ENCODE measurements at places on chromosomes 1 and 21.

- no peak for DNase-seq
These were observed 2.3 kb downstream of the FUBP1 start for GRCh38 chr1:77976433-77977076.

- DNase-seq, result no peak
These were observed 15.4 kb upstream of the EPS15 start for GRCh38 chr1:51534447-51534846.

DNA sequence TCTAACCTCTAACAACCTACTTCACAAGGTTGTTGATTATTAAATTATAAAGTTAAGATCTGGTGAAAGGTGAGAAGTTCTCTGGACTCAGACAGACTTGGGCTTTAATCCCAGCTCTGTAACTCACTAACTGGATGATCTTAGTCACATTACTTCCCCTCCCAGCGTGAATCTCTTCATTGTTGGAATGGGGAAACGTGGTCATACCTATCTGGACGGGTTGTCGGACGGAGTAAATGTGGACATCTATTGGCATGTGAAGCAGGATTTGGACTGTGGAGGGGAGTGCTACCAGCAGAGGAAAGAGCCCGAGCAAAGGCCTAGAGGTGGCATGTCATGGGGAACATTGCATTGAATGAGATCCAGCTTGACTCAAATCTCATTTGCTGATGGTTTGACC, 45.1 kb upstream of the RPL11 start:
- no peak for DNase-seq

DNA sequence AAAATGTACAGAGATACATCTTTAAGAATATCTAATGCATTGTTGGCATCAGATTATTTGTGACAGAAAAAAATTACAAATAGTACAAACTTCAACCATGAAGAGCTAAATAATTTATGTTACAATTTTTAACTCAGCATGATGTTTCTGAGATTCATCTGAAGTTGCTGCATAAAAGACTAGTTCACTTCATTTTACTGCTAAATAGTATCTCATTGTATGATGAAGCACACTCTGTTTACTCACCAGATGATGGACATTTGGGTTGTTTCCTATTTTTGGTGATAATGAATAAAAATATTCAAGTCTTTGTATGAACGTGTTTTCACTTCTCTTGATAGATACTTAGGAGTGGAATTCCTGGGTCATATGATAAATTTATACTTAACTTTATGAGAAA, 20.6 kb downstream of the EGLN1 start:
- DNase-seq, result no peak

- no peak for DNase-seq
These were observed 204.7 kb downstream of the NFIA start for GRCh38 chr1:61287014-61287413.

GRCh38 chr21:27269644-27270043, 302.8 kb upstream of the ADAMTS5 start:
- no peak for DNase-seq

DNA sequence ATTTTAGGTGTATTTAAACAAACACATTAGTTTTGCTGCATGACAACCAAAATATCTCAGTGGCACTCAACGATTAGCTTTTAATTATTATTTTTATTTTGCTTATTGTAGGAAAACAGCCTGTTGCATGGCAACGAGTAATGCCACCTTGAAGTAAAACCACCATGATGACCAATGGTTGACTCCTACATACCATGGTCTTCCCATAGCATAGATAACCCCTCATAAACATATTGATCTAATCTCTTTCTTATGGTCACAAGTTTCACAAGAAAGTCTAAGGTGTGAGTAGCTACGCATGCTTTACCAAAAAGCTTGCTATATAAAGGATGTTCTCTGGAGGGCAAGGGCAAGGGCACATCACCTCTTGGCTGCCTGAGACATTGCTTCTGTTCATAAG, 61.5 kb upstream of the PTBP2 start:
- DNase-seq, result no peak

GRCh38 chr1:195851804-195852203, 756.4 kb downstream of the KCNT2 start:
- DNase-seq, result no peak

DNA sequence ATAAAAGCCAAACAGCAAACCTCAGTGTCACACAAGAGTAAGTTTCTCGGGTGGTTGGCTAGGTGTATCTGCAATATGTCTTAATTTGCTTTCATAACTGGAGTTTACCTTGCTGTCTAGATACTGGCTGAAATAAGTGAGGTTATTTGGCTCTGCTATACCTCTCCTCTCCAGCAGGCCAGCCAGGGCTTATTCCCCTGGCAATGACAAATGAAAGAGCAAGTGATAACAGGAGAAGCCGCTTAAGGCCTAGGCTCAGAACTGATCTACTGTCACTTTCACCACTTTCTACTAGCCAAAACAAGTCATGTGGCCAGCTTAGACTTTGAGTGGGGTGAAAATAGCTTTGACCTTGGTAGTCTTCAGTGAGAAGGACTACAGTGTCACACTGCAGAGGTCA, 4.8 kb upstream of the RPE65 start:
- no peak for DNase-seq

GRCh38 chr1:175471039-175471800, 272.2 kb downstream of the TNR start:
- no peak for DNase-seq

DNA sequence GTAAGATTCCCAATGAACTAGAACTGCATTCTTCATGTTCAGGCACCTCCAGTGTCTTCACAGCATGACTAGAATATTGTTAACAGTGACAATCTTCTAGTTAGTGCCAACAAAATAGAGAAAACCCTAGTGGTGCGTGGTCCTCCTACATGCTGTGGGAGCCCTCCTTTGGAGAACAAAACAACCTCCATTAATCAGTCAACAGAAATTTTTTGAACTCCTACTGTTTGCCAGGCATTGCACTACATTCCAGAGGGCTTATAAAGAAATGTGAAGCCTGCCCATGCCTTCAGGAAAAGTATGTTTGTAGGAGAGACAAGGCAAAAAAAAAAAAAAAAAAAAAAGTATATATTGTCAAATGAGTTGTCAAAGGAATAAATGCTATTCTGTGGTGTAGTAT, 252.7 kb downstream of the LRRC40 start:
- DNase-seq, result no peak

DNA sequence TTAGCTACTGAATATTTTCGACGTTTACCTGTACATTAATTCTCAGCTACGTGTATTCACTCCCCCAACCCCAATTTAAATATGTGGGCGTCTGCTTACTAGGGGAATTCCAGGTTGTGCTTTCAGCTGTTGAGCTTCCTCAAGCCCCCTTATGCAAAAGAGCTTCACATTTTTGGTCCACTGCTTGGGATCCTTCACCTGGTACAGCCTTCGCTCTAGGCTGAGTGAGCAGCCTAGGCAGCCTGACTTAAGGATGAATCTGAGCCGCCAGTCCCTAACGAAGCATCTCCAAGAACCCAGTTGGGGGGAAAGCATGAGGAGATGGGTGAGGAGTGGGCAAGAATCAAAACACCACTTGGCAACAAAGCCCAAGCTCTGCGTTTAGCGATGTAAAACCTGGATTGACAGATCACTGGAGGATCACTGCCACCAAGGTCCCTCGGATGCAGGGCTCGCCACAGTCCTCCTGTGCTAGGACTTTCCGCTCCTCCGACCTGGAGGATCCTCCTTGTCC, 674 bp downstream of the BCL10 start:
- no peak for DNase-seq

GRCh38 chr1:164630626-164631396, 71.8 kb downstream of the PBX1 start:
- no peak for DNase-seq

GRCh38 chr1:94947437-94947836, 20.5 kb upstream of the CNN3 start:
- no peak for DNase-seq

DNA sequence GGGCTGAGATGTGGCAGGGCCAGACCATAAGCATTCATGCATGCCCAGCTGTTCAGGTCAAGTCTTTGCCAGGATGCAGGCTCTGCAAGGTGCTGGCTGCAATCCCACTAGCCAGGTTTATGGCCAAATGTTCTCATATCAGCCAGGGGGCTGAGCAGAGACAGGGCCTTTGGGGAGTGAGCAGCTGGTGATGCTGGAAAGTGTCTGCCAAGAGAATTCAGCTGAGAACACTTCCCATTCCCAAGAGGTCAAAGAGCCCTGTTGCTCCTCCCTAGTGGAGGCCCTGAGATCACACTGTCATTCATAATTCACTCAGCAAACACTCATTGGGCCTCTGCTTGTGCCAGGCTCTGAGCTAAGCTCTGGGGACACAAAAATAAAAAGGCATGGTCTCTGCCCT, 150.3 kb downstream of the DMRTA2 start:
- DNase-seq, result peak; percentile 59

- peak; percentile 84 for DNase-seq
These were observed 9.5 kb upstream of the CLIC4 start for GRCh38 chr1:24735509-24736375.

- no peak for DNase-seq
These were observed 148.7 kb upstream of the SPAG17 start for GRCh38 chr1:118333601-118334210.

DNA sequence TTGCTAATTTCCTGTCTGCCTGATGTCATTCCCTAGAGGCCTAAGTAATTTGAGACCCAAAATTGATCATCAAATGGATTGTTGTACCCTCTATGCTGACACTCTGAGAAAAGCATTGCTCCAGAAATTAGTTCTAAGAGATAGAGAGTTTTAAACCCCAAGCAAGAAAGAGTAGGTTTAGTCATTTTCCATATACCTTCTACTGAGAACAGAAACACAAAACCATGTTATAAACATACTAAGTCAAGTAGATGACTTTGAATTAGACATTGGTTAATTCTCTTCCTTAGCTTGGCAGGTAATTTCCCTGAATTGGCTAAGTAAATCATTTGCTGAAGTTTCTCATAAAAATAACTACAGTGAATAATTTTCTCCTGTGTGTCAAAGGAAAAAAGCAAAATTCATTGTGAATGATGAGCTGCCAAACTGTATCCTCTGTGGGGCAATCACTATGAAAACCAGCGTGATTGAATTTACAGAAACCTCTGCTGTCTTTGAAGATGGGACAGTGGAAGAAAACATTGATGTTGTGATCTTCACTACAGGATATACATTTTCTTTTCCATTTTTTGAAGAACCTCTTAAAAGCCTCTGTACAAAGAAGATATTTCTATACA, 20.1 kb downstream of the FMO4 start:
- no peak for DNase-seq

- DNase-seq, result no peak
These were observed 48.4 kb downstream of the CAPZB start for GRCh38 chr1:19436716-19437476.

DNA sequence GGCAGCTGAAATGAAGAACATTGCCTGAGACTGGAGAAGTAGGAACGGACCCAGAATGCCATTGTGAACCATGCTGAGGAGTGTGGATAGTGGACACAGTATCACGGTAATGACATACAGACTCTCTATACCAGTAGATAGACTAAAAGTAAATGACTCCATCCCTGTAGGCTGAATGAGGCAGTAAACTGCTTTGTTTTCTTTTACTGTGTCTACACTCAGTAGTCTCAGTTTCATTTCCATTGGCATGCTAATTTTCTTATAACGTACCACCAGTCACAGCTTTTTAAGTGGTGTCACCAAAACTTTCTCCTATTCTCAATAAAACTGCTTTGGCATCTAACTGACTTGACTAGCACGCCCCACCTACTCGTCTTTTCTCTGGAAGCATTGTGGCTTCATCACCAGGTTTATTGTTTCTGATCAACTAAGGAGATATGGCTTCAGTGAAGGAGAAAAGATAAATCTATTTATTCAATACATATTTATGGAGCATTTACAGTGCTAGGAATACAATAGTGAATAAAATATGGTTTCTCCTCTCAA, 8.4 kb upstream of the ZNF697 start:
- no peak for DNase-seq

DNA sequence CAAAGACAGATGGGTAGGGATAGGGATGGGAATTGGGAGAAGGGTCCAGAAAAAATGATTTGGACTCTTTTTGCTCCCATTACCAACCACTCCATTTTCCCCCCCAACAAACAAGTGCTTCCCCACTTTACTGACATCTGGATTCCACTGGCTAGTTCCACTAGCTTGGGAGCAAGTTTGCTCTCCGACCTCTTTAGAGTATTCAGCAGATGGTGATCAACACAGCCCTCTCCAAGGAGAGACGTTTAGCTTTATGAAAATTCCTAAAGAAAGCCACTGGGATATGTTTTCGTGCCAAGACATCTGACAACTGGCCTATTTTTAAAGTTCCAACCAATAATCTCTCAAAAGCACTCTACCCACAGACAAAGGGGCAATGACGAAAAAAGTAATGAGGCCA, 50.3 kb downstream of the ITPKB start:
- no peak for DNase-seq

DNA sequence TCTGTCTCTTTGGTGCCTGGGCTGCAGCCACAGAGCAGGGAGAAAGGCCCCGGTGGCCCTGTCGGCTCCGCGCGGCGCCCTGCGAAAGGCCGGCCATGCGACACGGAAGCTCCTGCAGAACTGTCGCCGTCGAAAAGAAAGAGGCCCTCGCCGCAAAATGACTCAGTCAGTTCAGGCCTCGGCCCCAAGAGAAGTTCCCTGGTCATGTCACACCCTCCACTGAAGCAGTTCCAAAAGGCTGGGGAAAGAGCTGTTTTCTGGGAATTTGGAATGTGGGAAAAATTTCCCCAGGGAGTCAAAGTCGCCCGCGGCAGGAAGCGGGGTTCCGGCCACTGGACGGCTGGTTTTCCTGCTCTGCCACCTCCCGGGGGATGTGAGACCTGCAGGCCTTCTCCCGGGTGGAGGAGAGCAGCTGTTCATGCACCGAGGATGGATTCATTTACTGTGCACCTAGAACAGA, 115.8 kb upstream of the ZNF678 start:
- DNase-seq, result no peak

DNA sequence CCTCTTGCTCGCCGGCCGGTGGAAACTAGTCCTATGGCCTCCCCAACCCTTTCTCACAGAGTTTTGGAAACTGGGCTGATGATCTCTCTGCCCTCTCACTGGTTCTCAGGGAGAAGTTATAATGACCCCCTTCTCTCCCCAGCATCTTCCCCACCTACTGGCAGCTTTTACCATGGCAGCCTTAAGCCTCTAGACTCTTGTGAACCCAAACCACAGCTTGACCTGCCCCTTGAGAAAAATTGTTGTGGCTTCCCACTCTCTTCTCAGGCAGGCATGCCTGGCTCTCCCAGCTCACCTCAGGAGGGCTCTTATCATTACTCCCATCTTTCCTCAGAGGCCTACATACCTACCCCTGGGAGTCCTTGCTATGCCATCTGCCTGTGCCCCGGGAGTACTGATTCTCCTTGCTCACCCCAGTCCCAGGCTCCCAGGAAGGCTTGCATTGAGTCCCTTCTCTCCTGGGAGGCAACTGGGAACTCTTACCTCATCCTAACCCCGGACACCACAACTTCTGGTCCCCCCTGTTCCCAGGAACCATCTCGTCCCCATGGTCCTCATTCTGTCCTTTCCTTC, 1.6 kb downstream of the NSUN4 start:
- DNase-seq, result no peak

GRCh38 chr1:8120693-8121260, 94.7 kb upstream of the ERRFI1 start:
- no peak for DNase-seq

All from NCI-H1092 (cell line).